ENCODE measurements at places on chromosomes 5 and 9.

DNA sequence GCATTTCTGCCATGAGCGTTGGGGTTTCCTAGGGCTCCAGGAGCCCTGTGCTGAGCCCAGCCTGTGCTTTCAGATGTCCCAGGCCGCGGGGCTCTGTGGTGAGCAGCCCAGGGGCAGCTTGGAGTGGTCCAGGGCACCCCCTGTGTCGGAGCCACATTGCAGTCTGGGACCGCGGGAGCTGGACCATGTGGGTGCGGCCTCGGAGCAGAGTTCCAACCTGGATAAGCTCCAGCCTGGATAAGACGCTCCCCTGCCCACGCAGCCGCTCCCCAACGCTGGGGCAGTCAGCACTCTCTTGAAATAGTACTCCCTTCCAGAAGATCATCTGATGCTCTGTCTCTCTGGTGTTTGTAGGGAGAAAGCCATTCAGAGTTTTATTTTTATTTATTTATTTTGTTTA, 111.1 kb downstream of the WNK2 start:
- DNase-seq = no peak

DNA sequence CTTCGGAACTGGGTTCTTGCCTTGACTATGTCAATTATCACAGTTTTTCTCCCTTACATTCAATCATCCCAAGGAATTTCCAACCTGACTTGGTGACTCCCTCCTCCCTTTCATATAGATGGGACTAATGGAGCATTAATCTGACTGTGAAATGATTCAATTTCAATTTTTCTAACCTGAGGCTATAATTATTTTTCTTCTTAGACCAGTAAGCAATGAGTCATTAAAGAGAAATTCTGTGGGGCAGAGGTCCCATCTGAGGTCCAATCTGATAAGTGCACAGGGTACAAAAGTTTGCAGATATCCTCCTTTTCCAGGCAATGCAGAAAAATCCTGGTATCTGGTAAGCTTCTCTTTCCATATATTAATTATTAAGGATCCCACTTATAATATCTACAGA, 18.9 kb downstream of the PDE4D start:
- DNase-seq = no peak

- no peak for DNase-seq
Observed at GRCh38 chr9:113695901-113696300, 180.2 kb upstream of the ZNF618 start.

DNA sequence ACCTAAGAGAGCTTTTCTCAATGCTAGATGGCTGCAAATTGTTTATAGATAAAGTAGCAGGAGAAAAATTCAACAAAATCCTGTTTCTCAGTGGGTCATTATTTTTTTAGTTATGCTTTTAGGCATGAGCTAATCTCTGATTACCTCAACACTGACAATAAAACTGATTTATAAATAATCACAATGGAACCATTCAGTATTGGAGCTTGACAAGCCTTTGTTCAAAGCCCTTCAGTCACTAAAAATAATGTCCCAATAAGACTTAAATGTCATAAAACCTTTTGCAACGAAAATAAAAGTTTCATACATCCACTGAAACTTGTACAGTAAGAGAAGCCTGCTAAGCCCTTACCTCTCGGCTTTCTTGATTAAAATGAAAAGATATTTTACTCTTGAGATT, 27.2 kb downstream of the PTPDC1 start:
- DNase-seq = no peak

- no peak for DNase-seq
Observed at GRCh38 chr9:85905957-85906356, 35.0 kb upstream of the NAA35 start.

DNA sequence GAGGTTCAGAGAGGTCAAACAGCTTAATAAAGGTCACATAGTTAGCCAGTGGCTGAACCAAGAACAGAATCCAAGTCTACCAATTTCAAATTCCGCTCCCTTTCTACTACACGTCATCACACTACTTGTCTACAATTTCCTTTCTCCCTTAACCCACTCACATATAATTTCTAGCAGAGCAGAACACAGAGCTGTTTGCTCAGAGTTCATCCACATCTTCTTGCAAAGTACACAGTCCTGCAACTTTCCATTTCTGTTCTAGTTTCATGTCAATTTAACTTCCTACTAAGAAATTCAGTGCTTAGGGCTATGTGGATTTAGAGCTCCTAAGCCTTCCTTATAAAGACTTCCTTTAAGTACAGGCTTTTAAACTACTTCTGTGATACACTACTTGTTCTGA, 61.3 kb downstream of the MEGF9 start:
- no peak for DNase-seq

DNA sequence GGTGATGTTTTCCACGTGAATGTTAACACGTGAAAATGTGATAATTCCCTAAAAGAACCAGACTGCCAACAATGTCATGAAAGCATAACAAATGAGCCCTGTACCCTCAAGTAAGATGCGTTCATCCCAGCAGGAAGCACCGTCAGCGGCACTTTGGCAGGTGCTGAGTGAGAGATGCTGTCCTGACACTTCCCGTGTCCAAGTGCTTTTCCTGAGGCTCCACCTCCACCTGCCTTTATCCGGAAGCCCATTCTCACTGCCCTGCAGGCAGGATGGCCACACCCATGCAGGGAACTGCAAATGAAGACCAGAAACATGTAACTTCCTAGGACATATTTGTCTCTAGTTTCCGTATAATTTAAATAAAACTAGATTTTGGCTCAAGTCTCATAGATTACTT, 238.0 kb upstream of the IRX2 start:
- no peak for DNase-seq

DNA sequence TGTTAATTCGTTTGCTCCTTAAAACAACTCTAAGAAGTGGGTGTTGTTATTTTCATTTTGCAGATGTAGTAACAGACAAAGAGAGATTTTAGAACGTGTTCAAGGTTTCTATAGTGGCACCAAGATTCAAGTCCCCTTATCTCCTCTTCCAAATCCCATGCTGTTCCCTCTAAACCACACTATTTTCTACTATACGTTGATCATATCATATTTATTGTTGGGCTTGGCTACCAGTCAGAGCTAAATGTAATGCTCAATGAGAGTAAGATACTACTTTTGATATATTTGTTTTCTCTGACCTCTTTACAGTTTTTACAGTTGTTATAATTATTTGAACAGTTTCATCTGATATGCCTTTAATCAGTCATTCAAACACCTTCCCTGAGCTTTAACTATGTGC, 212.9 kb downstream of the EFNA5 start:
- no peak for DNase-seq

- DNase-seq = no peak
Observed at GRCh38 chr9:85523202-85523601, 218.6 kb downstream of the AGTPBP1 start.

DNA sequence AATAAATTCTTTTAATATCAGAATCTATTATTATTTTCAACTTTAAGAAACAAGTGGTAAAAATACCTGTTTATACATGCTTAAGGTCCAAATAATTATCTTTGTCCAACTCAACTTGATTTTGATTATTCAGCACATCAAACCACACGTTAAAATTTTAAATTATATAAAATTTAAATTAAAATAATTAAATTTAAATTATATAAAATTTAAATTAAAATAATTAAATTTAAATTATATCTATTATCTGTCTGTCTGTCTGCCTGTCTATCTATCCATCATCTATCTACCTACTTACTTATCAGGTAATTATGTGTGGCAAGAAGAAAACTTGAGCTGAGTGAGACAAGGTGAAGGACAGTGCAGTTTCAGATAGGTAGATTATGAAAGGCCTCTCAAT, 605.3 kb upstream of the RIOK2 start:
- DNase-seq = no peak

- DNase-seq = no peak
Observed at GRCh38 chr5:125348936-125349831, 602.7 kb upstream of the ZNF608 start.

- DNase-seq = no peak
Observed at GRCh38 chr9:18489861-18490260, 15.9 kb downstream of the ADAMTSL1 start.

GRCh38 chr5:128426090-128426534, 111.9 kb downstream of the FBN2 start:
- no peak for DNase-seq

DNA sequence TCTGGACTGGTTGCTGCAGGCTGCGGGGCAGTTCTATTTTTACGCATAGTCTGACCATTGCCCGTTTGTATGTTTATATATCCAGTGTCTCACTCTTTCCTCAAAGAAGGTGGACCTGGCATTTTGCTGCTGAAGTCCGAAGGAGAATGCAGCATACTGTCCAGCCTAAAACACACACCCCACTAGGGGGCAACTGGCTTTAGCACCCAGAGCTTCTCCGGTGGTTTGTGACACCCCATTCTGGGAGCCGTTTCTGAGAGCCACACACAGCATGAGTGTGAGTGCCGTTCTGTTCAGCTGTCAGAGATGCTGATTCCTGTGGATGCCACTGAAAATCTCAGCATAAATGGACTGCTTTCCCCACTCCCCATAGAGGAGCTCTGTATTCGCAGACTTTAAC, 290.5 kb upstream of the TAS2R1 start:
- no peak for DNase-seq

All from hematopoietic multipotent progenitor cell treated with erythropoietin and hydrocortisone succinate and interleukin-3 and kit ligand, for 17 days (in vitro differentiated cells).